ENCODE measurements at places on chromosomes 3 and 15.

DNA sequence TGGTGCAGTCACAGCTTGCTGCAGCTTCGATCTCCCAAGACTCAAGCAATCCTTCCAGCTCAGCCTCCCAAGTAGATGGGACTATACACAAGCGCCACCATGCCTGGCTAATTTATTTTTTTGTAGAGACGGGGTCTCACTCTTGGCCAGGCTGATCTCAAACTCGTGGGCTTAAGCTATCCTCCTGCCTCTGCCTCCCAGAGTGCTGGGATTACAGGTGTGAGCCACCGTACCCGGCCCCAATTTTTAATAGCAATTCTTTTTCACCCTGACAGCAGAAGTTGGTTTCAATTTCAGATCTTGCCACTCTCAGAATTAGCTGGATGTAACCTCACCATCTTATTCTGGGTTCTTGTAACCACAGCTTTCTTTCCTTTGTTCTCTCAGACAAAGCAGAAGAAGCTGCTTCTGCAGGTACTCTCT lies 64.8 kb downstream of the TRIM71 start:
- no peak for DNase-seq

DNA sequence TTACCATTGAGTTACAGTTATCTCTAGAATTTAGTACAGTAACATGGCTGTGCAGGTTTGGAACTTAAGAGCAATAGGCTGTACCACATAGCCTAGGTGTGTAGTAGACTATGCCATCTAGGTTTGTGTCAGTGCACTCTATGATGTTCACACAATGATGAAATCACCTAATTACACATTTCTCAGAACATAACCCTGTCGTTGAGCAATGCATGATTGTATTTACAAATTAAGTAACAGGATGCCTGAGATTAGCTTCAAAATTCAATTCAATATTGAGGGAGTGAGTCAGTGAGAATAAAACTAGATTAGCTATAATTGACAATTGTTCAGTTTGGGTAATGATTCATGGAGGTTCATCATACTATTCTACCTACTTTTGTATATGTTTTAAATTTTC lies 633.8 kb downstream of the IGSF11 start:
- DNase-seq: no peak

DNA sequence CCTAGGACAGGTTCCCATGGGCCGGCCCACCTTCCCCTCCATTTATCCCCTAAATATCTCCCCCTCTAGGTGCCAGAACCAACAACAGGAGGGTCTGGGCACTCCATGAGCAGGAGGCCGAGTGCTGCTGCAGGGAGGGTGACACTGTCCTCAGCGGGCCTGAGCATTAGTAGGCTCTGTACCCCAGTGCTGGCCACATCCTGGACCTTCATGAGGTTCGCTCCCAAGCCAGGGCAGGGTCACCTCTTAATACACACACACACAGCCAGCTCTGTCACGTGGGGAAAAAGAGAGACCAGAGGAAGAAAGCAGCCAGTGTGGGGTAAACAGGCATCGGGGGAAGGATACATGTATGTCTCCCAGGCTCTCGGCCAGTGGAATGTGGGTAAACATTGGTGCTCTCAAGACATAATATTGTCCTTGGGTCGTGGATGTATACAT lies 27.9 kb upstream of the SEMA3F start:
- no peak for DNase-seq

GRCh38 chr3:18080198-18080689 lies 337.8 kb upstream of the TBC1D5 start:
- DNase-seq: no peak

GRCh38 chr3:140906785-140907184 lies 34.9 kb upstream of the SLC25A36 start:
- no peak for DNase-seq

- no peak for DNase-seq
Observed at GRCh38 chr15:47301481-47301880, 415.8 kb upstream of the SEMA6D start.

Measured in glomerular endothelial cell (primary cell).